ENCODE measurements at places on chromosomes 6 and 20.

- no peak for DNase-seq
These were observed 66.6 kb downstream of the IPCEF1 start for GRCh38 chr6:154289818-154290508.

DNA sequence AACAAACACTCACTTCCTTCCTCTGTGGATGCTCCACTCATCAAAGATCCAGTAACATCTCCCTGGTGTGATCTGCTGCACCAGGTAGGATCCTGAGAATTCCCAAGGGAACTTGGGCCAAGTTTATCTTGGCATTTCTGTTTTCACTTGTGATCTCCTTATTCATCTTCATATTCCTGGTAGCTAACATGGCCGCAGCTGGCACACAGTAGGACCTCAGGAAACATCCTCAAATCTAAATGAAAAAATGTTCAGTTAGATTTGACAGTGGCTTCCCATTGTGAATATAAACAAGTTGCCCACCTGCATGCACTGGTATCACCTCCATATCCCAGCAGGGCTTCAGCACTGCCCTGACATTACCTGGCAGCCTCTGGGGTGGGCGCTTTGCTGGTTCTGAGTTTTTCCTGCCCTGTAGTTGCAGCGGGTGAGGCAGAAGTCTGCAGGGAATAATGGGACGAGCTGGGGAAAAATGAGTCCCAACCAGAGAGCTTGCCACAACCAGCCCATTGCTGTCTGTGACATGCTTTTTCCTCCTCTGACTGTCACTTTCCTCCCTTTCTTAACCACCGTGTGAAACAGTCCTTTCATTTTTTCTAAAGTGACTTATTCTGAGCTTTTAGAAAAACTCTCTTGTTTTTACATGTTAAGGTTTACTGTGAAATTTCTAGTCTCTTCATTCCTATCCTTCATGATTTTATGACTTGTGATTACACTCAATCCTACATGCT lies 9.4 kb upstream of the DSTN start:
- no peak for DNase-seq

GRCh38 chr20:50993876-50994275 lies 29.0 kb downstream of the KCNG1 start:
- no peak for DNase-seq

DNA sequence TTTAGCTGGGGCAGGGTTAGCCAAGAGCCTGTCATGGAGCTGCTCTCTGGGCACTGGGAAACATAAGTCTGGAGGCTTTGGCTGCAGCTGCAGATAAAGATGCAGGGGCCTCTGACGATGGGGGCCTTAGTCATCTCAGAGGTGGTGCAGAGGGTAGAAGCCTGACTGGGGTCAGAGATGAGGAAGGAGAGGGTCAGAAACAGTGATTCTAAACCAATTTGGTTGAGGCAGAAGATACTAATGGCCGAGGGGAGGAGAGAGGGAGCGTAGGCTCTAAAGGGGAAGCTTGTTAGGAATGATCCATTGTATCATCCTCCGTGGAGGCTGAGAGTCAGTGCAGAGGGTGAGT lies 33.8 kb downstream of the PLEKHG1 start:
- no peak for DNase-seq

GRCh38 chr6:154318721-154319120 lies 37.9 kb downstream of the IPCEF1 start:
- DNase-seq: no peak

- DNase-seq: no peak
These were observed 47.9 kb downstream of the DEK start for GRCh38 chr6:18216411-18216810.

DNA sequence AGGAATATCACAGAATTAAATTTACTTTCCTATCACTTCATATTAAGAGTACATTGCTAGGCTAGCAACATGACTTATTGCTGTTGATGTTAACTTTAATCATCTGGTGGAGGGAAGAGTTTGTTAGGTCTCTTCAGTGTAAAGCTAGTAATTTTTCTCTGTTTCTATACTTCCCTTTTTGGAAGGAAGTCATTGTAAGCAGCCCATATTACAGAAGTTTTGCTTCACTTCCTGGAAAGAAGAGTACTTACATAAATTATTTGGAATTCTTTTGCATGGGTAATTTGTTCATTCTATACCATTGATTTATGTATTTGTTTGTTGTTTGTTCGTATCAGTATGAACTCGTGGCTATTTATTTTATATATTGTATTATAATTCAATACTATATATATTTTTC lies 405.2 kb downstream of the RFPL4B start:
- no peak for DNase-seq

DNA sequence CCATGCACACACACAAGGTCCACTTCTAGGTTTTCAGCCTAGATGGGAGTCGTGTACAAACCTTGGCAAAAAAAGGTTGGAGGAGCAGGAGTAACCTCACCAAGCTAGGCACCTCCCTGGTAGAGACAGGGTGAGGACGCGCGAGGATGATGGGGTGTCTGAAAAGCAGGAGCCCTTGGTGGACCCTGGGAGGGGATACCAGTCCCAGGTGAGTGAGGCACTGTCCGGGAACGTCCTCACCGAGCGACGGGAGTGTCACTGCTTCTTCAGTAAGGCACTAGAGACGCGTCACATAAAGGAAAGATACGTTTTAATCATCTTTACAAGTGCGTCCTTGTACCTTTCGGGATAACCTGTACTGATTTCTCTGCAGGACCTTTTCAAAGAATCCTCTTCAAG lies 29.4 kb upstream of the ZBP1 start:
- no peak for DNase-seq

DNA sequence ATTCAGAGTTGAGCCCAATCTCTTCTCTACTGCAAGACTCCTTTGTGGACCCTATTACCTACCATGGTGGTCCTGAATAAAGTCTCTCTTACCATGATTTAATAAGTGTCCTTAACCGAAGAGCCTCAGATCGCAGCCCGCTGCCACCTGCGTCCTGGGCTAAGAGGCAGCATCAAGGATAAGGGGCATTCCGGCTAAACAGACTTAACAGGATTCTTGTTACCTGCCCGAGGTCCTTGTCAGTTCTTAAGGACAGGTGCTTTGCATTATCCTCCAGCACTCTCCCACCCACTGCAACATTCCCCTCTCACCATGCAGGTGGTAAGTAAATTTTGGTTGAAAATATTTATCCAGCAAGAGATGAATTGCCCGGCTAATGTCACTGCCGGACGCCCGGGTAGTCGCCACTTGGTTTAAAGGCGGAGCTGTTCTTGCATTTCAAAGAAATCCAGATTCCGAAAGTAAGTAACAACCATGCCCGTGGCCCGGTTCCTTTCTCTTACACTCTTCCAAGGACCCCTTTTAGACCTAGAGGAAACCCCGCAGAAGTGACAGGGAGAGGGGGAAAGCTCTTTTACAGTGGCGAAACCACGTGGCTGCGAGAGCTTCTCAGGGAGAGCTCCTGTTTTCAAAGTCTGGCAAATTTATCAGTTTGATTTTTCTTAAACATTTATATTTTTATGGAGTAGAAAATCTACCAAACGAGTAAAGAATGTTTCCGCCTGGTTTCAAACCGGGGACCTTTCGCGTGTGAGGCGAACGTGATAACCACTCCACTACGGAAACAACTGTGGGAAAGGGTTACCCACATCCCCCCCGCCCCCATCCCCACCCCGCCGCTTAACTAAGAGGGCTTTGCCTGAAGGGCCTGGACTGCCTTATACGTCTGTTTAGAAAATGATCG lies 41.9 kb upstream of the PRSS16 start:
- DNase-seq: no peak

DNA sequence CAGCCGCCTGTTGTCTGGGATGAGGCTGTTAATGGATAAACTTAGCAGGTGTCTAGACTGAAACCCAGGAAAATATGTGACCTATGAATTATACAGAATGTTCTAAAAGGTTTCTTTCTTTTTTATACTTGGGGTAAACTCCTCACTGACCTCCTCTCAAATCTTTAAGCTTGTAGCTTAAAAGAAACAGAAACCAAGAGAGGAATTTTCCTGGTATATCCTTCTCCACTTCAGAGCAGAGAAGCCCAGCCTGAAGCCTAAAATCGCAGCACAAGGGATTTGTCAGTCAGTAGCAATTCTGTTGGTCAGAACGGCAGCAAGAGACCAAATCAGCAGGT lies 99.4 kb upstream of the RIPOR2 start:
- no peak for DNase-seq

DNA sequence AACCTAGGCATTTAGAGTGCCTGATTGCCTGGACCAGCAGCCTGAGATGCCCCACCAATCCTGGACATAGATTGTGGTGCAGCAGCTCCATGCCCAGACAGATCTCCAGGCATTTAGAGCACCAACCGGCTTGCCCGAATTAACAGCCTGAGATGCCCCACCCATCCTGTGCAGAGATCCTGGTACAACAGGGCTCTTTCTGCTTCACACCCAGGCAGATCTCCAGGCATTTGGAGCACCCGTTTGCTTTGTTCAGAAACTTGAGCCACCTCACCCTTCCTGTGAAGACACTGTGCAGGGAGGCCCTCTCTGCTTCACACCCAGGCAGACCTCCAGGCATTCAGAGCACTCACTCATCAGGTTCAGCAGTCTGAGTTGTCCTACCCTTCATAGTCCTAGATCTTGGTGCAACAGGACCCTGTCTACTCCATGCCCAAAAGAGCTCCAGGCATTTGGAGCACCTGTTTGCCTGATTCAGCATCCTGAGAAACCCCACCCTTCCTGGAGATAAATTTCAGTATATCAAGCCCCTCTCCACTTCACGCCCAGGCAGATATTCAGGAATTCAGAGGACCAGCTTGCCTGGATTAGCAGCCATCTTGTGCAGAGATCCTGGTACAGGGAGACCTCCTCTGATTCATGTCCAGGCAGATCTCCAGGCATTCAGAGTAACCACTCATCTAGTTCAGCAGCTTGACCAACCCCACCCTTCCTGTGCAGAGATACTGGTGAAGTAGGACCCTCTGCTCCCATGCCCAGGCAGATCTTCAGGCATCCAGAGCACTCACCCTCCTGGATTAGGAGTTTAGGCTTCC lies 189.2 kb upstream of the FERMT1 start:
- DNase-seq: no peak

DNA sequence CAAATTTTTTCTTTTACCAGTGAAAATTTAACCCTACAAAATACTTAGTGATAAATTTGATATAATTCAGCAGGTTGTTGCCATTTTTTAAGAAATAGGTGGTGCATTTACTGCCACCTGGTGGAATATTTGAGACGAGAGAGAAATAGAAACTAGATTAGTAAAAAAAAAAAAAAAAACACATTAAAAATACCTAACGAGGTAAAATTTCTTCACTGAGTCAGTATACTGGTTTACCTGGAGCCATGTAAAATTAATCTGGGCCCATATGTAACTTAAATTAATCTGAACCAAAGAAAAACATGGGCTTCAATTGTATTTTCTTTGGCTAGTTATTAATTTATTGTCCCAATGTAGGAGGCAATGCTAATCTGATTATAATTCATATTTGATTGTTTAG lies 520.8 kb downstream of the EPM2A start:
- peak; percentile 20 for DNase-seq

DNA sequence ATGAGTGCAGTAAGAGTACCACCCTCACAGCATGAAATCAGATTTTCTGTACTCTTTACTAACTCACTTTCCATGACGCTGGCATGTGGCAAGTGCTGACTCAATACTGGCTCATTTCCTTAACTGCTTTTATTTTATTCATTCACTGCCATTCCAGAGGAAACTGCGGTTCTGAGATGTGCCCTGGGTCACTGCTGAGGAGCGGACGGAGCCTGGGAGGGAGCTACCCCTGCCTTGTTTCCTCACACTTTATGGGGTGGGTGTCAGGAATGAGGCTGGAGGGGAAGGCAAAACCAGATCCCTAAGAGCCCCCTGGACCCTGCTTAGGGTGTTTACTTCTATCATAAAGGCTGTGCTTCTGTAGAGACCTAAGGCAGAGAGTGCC lies 14.4 kb downstream of the NT5E start:
- no peak for DNase-seq

GRCh38 chr6:135701426-135701825 lies 150.1 kb upstream of the PDE7B start:
- no peak for DNase-seq

DNA sequence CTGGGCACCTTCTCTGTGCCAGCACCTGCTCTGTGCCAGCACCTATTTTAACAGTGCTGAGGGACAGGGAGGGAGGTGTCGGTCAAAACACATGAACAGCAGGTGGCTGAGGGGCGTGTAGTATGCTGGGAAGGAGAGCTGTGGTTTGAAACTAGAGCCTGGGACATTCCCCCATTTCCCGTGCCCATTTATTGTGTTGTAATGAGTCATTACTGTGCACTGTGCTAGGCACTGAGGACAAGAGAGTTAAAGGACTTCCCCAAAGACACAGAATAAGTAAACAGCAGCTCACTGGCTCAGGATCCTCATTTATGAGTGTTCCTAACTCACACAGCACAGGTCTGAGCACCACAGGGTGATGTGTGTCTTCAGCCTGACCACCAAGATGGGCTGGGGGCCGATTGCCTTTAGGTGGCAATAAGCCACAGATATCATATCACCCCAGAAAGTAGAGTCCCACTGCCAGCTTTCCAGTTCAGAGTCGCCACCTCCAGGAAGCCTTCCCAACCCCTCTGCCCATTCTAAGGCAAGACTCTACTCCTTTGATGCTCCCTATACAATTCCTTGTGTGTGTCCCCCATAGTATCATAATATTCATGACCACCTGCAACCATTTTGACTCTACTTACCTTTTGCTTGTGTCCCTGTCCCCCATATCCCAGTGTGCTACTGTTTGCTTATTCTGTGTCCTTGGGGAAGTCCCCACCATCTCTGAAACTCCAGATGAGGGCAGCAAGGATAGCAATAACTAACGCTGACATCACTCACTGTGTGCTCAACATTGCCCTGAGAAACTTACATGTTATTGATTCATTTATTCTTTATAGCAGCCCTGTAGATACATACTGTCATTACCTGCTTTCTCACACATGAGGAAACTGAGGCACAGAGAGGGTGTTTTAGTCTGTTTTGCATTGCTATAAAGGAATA lies 87.3 kb downstream of the TOX2 start:
- DNase-seq: no peak

DNA sequence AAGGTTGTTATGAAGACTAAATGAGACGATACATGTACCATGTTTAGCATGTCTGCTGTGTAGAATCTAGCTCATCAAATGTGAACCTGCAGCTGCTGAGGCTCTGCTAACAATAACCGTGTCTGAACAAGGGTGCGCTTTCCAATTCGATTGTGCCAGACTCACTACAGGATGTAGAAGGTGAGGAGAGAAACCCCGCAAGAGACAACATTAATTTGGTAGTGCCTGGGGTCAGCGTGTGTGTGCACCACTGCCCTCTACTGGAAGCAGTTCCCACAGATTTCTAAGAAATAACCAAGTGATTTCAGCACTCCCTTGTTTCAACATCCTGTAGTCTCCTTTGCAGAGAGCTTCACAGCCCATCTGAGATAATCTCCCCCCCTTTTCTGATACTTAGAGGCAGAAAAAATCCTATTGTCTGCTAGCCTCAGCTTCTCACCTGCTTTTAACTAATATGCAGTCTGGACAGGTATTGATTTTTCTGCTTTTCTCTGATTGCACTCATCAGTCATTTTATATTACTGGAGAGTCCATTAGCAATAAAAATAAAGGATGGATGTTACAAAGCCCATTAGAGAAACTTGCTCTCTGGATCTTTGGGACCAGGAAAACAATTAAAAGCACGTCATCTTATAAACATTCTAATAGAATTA lies 96.7 kb upstream of the BACH2 start:
- DNase-seq: peak; percentile 80

Data from CD4-positive, alpha-beta T cell treated with Interleukin-15 for 4 hours (primary cell).